ENCODE measurements at places on chromosomes 1 and 21.

DNA sequence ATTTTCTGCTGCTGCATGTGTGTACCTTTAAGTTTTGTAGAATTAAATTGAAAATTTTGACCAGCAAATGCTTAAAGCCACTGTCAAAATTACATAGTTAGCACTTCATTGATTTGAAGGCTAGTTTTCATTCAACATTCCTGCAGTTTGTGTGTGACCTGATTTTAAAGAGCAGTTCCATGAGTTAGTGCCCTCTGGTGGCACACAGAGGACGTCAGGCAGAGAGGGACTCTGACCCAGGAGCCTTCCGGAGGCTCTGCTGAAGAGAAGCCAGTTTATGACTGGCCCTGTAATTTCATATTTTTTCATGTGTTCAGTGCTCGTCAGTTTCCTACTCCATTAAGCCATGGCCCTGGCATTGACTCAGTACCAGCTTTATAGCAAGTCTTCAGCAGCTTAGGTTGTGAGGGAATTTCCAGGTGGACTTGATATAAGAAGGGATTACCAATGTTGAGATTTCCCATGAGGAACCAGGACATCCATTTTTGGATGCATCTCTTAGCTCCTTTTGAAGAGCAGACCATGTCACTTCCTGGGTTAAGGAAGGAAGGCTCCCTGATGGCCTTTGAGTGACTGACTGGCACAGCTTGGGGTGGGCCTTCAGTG lies 104.7 kb downstream of the CAMTA1 start:
- peak; percentile 65 for DNase-seq

DNA sequence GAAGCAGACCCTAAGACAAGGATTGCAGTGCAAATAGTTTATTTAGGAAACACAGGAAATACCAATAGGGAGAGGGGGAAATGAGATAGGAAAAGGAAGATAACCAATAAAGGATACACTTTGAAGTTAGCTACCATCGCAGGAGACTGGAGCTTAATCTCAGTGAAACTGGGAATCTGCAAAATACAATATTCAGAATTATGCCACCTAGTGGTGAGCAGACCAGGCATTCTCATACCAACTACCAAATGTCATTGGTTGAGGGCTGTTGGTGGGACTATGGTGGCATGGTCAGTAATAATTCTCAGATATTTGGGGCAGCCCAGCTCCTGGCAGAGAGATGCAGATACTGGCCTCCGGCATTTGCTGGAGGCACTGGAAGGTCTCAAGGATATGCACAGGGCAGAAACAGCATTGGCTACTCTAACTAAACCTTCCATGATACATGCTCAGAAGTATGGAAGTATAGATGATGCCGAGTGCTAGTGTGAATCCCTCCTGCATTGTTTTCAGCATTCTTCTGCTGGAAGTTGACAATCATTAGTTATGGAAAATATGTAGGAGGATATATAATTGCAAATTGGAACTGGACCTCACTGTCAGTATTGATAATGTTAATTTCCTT lies 11.8 kb upstream of the ZFP69B start:
- peak; percentile 44 for DNase-seq

DNA sequence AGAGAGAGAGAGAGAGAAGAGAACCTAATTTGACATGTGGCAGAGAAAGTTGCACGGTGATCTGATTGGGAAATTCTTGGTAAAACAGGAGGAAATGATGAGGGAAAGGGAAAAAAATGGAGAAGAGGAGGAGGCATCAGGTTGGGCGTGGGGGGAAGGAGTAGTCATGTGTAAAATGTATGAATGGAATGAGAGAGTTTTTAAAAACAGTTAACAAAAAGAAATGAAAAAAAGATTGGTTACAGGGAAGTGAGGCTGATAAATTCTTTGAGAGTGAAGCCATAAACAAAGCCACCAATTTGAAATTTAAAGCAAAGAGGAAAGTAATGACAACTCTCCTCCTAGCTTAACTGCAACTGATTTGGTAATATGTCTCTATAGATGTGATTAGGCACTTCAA lies 409.2 kb downstream of the USH2A start:
- DNase-seq, result no peak

DNA sequence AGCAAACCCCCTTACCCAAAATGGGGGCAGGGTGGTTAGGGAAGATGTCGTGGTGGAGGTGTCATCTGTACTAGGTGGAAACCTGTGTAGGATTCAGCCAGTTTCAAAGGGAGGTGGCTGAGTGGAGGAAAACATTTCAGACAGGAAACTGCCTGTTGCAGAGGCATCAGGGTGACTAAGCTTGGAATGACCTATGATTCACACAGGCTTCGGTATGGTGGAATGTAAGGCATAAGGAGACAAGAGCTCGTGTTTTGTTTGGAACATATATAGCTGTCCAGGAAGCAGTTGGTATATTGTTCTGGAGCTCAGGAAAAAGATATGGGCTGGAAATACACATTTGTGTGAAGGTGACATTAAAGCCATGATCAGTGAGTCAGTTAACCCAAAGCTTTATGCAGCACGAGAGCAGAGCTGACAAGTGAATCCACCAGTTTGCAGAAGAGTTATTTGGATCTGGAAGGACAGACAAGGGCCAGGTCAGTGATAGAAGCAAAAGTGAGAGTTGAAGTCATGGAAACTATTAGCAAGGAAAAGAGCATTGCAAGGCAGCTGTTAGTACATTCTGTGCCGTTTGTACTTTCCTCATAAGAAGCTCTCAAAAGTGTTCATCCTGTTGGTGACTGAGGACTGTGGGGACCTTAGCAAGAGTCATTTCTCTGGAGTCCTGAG lies 12.2 kb downstream of the UTP25 start:
- DNase-seq, result peak; percentile 95

GRCh38 chr1:180232521-180233043 lies 2.5 kb downstream of the LHX4 start:
- no peak for DNase-seq

All from fibroblast of mammary gland (primary cell).